ENCODE measurements at places on chromosomes 1 and 21. TPM values are rescaled to one million over a fixed set of nuclear protein-coding genes. Genes with fewer than 3 reads are reported as not detected.

C1orf21 gene
- 16.7 TPM for total RNA-seq

RGS16 gene
- 7.8 TPM for total RNA-seq

FAM167B gene
- total RNA-seq, result 1.6 TPM

LIPI gene
- not detected for total RNA-seq

OR2M3 gene
- not detected for total RNA-seq

OR2AK2 gene
- not detected for total RNA-seq

FCER1A gene
- 0.52 TPM for total RNA-seq

ATAD3C gene
- total RNA-seq, result not detected

PAQR6 gene
- 1.0 TPM for total RNA-seq

PLXNA2 gene
- 14.1 TPM for total RNA-seq

TMEM54 gene
- total RNA-seq, result 5.2 TPM

HSD3B2 gene
- total RNA-seq, result not detected

TFF3 gene
- total RNA-seq, result 5.2 TPM

TNNI3K gene
- 2.1 TPM for total RNA-seq

CD160 gene
- total RNA-seq, result under 0.01 TPM

NCF2 gene
- total RNA-seq, result 8.9 TPM

OSCP1 gene
- 17.2 TPM for total RNA-seq

HSF2BP gene
- total RNA-seq, result 1.6 TPM

OR2T29 gene
- not detected for total RNA-seq

SH3BGR gene
- 58.5 TPM for total RNA-seq

RPTN gene
- not detected for total RNA-seq

KCNAB2 gene
- 2.6 TPM for total RNA-seq

SDHB gene
- 163 TPM for total RNA-seq

NEGR1 gene
- 11.0 TPM for total RNA-seq

SPATA46 gene
- not detected for total RNA-seq

ZNF695 gene
- total RNA-seq, result 0.52 TPM

NEK7 gene
- 52.7 TPM for total RNA-seq

FCN3 gene
- not detected for total RNA-seq

LSM10 gene
- 4.2 TPM for total RNA-seq

SYT6 gene
- total RNA-seq, result under 0.01 TPM

ENAH gene
- 38.6 TPM for total RNA-seq

TMEM82 gene
- not detected for total RNA-seq

Data from skeletal muscle tissue (tissue), 5 donors.